ENCODE measurements at places on chromosomes 4 and X. TPM values are rescaled to one million over a fixed set of nuclear protein-coding genes. Genes with fewer than 3 reads are reported as not detected.

DNA sequence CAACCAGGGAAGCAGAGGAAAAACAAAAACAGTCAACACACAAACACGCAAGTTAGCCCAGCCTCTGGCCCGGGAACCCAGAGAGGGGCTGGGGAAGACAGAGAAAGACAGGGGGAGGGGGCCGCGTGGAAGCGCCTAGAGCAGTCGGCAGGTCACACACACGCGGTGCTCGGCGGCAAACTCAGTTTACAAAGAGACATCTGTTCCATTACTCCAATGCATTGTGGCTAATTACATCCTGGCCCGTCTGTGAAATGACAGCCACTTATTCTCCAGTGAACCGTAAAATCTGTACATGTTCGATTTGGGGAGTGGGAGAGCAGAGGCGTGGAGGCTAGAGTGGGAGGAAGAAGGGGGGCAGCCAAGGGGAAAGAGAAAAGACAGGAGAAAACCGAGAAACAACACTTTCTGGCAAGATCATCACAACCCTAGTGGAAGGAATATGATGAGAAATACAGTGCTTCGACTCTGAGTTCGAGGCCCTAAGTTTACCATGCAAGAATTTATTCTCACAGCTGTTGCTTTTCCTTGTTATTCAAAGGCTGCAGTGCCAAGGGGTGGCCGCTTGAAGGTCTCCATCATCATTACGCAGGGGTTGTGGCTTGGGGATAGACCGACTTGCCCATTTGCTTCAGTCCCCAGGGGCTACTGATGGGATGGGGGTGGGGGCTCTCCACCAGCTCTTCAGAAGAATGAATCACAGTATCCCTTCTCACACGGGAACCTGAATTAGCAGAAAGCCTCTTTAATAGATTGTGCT lies 167.7 kb downstream of the MGST2 start:
- no peaks in the 10 kb centered on the region for H3K36me3 ChIP-seq
- no peaks in the 10 kb centered on the region for H3K4me1 ChIP-seq
- no peaks in the 10 kb centered on the region for H3K27me3 ChIP-seq
- DNase-seq = no peak
- no peak overlapping the region for H3K27ac ChIP-seq

DNA sequence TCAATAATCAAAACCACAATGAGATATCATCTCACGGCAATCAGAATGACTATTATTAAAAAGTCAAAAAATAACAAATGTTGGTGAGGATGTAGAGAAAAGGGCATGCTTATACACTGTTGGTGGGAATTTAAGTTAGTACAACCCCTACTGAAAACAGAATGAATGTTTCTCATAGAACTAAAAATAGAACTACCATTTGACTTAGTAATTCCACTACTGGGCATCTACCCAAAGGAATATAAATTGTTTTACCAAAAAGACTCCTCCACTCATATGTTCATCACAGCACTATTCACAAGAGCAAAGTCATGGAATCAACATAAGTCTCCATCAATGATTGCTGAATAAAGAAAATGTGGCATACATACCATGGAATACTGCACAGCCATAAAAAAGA lies 278.1 kb upstream of the ARSJ start:
- no peaks in the 10 kb centered on the region for H3K27me3 ChIP-seq
- H3K27ac ChIP-seq = no peak overlapping the region
- H3K4me1 ChIP-seq = no peaks in the 10 kb centered on the region

GRCh38 chr4:35673137-35673536 lies 571.2 kb downstream of the ARAP2 start:
- H3K4me1 ChIP-seq = no peaks in the 10 kb centered on the region
- H3K27me3 ChIP-seq = no peaks in the 10 kb centered on the region
- no peak overlapping the region for H3K4me3 ChIP-seq
- no peak for DNase-seq
- no peak overlapping the region for H3K27ac ChIP-seq

Gene GAB3
- 7.6 TPM for total RNA-seq

Gene CACNA1F
- total RNA-seq = 0.25 TPM

Data from vagina (tissue), 2 donors.